ENCODE measurements at places on chromosomes 7 and 10. TPM values are rescaled to one million over a fixed set of nuclear protein-coding genes. Genes with fewer than 3 reads are reported as not detected.

DNA sequence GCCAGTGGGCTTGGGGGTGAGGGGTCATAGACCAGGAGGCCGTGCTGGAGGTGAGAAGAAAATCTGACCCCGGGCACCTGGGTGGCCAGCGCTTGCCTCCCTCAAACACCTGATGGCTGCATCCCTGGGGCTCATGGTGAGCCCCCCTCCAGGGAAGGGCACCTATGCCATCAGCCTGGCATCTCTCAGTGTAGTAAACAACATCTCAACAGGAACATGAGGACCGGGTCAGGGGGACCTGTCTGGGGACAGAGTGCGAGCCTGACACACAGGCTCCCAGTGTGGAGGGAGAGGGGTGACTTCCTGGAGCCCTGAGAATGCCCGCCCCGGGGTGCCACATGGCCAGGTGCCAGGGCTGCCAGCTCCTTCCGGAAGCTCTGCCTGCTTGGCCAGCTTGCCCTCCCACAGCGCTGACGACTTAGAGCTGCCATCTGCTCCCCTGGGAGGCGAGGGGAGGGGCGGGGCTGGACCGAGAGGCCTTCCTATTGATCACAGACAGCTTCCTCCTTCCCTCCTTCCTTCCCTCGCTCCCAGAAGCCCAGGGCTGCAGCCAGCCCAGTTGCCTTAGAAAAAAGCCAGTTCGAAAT, 12.3 kb downstream of the STX1A start:
- no peak for DNase-seq

DNA sequence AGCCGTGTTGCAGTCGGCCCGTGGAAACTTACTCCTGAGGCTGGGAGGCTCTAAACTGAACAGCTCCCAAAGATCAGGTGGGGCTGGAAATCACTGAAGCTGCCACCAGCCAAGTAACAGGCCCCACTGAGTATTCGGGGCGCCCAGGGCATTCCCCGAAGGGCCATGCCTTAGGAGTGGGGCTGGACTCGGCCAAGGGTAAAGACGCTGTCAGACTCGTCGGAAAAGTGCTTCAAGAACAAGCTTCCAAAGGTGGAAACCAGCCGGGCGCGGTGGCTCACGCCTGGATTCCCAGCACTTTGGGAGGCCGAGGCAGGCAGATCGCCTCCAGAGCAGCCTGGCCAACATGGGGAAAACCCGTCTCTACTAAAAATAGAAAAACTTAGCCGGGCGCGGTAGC, 102.8 kb downstream of the GALNT11 start:
- DNase-seq, result no peak

SCART1 gene
- under 0.01 TPM for total RNA-seq

DNA sequence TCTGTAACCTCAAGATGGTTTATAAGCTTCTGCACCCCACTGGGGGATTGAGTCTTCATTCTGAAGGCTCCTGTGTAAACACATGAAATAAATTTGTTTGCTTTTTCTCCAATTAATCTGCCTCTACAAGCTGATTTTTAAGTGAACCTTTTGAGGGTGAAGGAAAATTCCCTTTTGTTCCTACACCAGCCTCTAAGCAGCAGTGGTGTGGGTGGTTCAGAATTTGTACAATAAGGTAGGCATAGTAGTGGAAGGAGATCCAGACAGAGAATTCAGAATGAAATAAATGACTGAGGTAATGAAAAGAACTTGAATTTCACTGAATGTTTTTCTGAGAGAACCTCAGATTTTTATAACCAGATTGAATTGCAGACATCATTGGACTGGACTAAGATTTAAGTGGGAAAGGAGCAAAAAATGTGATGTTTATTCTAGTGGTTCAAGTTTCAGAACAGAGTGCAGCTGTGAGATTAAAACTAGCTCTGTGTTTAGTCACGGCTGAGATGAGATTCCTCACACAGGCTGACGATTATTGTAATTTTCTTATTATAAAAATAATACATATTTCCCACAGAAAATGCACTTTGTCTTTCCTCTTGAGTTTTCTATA, 1162.2 kb downstream of the TYW1 start:
- no peak for DNase-seq

- DNase-seq, result no peak
Observed at GRCh38 chr7:73831834-73832651, 1.2 kb downstream of the CLDN4 start.

DNA sequence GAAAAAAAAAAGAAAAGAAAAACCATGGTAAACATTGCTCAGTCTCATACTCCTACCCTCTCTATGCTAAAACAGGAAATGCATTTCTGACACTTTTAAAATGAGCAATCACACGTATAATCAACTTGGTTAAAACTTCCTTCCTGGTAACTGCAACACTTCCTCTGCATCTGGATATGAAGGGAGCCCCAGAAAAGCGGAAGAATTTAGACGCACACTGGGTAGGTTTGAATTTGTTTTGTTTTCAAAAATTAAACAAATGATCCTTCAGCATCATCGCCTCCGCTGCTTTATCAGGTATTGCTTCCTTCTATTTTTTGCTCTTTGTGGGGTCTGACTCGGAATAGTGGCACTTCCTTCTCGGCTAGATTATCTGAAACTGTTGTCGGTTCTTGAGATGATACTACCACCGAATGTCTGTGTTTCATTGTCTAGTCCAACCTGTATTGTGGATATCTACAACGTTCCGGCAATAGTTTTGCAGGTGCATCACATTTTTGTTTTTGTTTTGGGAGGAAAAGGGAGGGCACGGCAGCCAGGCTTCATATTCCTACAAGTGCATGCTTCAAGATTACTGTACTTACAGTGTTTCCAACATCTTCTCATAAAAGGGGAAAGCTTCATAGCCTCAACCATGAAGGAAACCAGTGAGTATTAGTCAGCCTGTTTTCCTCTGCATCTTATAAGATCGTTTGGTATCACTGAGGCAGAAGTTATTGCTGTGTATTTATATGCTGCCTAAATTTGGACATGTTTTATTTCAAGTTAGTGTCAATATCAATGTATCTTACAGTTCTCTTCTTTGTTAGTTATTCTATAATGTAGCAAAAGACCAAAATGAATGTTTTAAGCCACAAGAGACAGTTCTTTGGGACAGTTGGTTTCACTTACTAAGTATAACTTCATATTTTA, at the start of gene PIK3CG:
TSS of gene PIK3CG (plus strand) at position 153 of the 912 bp plus-strand sequence. CDS start 2,280 bp downstream, outside the sequence.
- DNase-seq, result no peak

DNA sequence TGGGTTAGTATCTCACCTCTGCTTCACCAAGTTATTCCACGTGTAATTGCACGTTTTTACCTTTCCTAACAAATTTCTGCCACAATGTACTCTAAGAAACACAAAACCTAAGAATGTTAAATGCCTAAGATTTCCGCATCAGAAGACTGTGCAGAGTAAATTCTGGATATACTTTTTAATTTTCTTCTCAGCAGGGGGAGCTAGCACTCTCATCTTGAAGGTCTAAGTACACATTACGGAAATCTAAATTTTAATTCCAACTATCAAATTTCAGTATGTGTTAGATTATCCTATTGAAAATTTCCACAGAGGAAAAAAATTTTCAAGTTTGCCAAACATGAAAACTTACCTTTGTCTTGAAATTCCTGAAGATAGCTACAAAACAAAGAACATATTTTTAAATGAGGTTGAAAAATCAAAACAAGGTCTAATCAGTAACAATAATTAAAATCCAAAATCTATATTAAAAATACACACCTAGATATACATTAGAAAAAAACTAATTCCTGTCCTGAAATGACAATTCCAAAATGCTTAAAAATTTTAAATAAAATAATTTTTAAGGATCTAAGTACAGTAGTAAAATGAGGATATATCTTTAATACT, 10.5 kb downstream of the SKAP2 start:
- DNase-seq, result no peak

IGF2BP3 gene
- 81.5 TPM for total RNA-seq

DNA sequence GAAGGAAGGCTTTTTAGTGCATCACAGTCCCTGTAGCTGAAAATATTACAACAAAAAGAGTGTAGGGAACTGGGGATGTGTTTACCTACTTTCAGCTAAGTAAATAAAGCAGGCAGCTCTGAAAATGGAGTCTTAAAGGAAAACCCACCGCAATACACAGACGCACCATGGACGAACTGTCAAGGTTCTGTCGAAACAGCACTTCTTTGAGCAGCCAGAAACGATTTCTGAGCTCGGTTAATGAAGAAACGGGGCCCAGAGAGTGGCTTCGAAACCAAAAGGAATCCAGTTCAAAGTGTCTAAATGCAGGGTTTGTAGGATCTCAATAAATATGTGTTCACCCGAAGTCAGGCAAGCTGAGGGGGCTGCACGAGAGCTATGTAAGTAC, 275.4 kb upstream of the NEBL start:
- no peak for DNase-seq

DNA sequence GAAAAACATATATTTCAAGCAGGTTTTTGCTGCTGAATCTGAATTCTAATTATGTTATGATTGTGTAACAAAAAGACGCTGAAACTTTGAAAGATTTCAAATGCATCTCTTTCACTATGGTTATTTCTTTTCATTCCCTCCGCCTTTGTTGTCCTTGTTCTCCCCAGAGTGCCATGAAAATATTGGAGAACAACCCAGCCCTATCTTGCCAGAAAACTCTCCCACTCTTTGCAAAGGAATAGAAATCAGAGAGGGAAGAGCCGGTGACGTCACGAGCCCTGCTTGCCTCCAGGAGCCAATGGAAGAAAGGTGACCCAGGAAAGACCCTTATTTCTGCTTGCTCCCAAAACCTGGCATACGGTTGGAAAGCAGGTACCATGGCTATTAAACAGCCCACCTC, 3.4 kb downstream of the GFRA1 start:
- DNase-seq, result peak; percentile 30

CTNNA3 gene
- 2.0 TPM for total RNA-seq

DNA sequence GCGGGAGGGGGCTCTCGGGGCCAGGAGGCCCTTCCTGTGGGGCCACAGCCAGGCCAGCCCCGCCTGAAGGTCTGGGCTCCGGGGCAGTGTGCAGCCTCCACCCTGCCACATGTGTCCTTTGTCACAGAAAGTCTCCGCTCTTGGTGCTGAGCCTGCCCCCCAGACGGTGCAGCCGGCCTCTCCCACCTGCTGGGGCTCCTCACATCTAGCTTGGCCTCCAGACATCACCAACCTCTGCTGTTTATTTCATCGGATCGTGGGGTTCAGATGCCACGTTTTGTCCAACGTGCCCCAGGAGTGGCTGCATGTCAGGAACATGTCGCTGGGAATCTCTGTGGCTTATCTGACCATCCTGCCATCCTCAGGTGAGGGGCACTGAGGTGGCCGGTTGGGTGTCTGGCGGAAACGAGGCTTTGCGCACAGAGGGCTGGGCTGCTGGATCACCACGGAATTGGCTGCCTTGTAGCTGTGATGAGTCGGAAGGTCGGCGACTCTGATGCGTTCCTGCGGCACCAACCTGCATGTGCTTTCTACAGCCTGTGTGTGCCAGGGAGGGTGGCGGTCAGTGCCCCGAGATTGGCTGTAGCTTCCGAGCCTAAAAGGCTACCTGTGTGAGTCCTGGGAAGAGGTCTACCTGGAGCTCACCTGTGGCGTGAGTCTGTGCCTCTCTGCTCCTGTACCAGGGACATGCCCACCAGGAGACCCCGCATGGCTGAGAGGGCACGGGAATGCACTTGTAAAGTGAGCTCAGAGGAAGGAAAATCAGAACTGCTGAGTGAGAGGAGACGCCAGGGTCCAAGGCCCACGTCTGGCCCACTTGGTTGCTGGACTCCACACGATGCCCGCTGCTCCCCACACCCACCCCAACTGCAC, 316.4 kb downstream of the DNAJB6 start:
- DNase-seq, result no peak

DNA sequence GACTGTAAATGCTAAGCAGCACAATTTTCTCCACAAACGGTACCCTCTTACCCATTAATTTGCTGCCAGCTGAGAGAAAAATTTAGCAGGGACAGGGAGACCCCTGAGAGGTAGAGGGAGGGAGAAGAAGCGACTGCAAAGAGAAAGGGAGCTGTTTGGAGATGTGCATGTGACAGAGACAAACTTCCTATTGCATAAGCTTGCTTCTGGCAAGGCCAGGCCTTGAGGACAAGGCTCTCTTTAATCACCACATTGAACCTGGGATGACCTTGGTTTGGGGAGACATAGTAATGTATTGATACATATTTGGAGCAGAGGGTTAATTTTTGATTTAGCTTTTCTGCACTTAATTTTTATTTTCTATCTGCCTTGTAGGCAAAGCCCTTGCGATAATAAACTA, 31.1 kb upstream of the HIBADH start:
- DNase-seq, result no peak

DNA sequence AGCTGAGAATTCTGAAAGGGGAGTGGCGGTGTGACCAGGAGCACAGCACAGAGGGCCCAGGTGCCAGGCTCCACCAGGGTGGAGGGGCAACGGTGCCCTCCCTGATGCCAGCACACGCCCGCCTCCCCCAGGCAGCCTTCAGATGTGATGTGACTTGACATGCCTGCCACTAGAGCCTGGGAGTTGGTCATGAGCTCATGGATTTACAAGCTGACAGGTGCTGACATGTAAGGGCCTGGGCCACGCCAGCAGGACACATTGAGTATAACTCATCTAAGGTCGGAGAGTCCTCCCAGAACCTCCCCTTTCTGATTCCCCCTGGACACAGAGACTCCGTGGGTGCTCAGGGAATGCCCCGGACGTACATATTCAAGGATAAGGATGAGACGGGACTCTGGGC, 74.2 kb downstream of the LSM5 start:
- no peak for DNase-seq

MOGAT3 gene
- total RNA-seq, result not detected

- DNase-seq, result no peak
Observed at GRCh38 chr10:33715303-33715975, 381.0 kb upstream of the NRP1 start.

DNA sequence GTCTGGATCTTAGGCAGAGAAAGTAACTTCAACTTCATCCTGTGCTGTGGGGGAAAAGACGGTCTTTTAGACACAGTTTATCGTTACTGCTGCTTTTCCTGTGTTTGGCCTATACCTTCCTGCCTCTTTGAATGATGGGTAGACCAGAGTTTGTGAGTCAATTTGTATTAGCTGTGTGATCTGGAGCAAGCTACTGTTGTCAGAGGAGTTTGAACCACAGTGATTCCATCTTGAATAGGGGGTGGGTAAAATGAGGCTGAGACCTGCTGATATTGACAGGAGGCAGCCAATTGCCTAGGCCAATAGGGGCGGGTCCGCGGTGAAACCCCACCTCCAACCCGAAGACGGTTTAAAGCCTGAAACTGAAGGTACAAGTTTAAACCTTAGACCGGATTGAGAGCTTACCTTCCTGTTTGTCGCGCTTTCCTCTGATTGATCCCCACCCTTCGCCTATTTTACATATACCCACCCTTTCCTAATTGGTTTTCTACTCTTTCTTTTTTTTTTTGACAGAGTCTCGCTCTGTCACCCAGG, 35.8 kb upstream of the EIF4H start:
- DNase-seq, result no peak

DNA sequence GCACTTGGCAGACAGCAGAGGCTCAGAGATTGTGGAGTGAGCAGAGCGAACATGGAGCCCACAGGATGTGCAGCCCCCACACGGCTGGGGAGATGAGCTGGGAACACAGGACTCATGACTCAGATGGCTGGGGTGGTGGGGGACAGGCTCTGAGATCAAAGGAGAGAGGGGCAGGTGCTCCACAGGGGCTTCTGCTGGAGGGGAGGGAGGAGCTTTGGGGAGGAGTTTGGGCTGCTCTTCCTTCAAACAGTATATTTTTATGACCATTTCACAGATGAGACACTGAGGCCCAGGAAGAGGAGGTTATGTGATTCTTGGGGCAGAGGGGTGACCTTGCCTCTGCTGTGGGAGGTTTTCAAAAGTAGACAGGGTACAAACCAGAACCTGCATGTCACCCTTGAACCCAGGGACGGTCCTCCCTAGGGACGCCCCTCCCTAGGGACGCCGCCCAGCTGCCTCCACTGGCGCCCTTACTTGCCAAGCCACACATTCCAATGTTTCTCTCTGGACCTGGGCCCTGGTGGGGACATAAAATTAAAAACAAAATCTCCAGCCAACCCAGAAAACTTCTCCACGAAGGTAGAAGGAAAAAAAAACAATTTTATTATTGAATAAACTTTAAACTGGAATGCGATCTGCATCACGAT, 981 bp upstream of the CRYGN start:
- DNase-seq, result no peak

Measured in frontal cortex (tissue), 4 donors.